Testis (tissue), 5 donors: ENCODE measurements at places on chromosomes 7 and 10. TPM values are rescaled to one million over a fixed set of nuclear protein-coding genes. Genes with fewer than 3 reads are reported as not detected.

DNA sequence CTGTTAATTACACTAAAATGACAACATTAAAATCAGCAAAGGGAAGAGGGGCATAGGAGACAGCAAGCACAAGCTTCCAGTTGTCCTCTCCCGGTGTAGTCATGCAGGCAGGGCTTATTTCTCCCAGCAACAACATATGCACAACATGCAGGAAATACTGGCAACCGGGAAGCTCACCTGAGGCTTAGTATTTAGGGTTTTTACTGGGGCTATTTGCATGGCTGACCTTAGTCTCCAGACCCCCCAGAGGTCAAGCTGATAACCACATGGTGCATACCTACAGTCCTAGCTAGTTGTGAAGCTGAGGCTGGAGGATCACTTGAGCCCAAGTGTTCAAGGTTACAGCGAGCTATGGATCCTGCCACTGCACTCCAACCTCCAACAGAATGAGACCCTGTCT is 12.8 kb upstream of the JMJD1C start:
- DNase-seq = no peak

GRCh38 chr10:110916554-110917346 is 2.2 kb downstream of the BBIP1 start:
- DNase-seq = no peak

- DNase-seq = no peak
Observed at GRCh38 chr10:124069341-124070264, 23.8 kb downstream of the CHST15 start.

DNA sequence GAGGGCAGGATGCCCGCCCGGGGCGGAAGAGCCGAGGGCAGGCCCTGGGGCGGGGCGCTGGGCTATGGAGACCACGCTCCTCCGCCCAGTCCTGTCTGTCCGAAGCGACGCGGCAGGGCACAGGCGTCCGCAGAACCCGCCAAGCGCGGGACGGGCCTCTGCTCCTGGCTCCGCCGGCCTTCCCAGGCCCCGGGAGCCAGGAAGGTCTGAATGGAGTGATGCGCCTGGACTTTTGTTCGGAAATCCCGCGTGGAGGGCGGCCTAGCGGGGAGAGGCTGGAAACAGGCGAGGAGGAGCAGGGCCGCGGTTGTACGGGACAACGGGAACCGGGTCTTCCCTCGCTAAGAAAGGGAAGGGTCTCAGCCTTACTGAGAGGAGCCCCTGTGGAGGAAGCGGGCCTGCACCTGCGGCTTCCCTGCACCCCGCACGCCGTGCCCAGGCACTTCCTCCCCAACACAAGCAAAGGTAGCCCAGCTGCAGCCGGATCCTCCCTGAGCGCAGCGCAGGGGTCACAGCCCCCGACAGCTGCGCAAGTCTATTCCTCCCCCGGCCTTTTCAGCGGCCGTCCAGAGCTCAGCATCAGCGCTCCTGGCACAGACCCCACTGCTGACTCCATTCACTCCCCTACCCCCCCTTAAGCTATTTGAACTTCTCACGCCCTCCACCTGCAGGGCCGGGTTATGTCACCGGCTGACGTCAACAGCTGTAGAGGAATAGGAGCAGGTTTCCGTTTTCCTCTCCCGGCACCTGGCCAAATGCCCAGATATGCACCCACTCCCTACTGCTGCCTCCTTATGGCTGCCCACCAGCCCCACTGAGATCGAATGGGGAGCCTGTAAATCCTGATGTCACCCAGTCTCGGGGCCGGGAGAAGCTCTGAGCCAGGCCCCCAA is 143.2 kb upstream of the RET start:
- DNase-seq = no peak

- DNase-seq = no peak
Observed at GRCh38 chr7:20323595-20323994, 7.1 kb upstream of the ITGB8 start.

- DNase-seq = no peak
Observed at GRCh38 chr10:100621360-100622205, 85.8 kb downstream of the HIF1AN start.

ADARB2 gene
- 13.0 TPM for total RNA-seq

- no peak for DNase-seq
Observed at GRCh38 chr10:71666639-71667386, 52.8 kb downstream of the C10orf105 start.
